ENCODE measurements at places on chromosomes 5 and 9. TPM values are rescaled to one million over a fixed set of nuclear protein-coding genes. Genes with fewer than 3 reads are reported as not detected.

The ACOT12 gene
- total RNA-seq: not detected

- no peak for DNase-seq
These were observed 50.9 kb downstream of the PIK3R1 start for GRCh38 chr5:68266457-68266856.

GRCh38 chr5:26868504-26868903, 169.9 kb downstream of the CDH9 start:
- no peak for DNase-seq

DNA sequence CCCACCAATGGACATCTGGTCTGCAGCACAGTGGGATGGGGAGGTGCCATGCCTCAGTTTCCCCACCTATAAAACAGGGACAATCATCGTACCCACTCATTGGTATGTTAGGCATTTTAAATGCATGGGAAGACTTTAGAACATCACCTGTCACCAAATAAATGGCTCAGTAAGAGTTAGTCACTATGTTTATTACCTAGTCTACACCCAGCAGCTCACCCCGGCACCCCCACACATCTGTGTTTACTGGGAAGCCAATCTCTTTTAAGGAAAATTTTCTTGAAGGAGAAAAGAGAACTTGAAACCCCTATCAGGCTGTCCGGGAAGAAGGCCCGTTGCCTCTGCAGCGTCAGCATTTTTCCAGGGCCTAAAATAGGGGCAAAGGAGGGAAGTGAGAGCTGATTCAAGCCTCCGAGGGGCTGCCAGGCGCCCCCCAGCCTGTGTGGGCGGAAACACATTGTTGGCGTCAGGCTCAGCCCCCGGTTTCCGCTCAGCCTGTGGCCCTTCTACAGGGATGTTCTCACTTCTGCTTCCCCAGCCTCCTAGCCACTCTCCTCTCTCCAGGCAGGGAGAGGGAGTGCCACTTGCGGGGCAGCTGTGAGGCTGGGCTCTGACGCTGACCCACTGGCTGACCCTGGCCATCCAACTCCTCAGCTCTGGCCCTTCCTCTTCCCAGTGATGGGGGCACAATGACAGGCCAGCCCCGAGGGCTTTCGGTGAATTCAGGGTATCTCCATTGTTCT, 4.6 kb downstream of the CSF1R start:
- DNase-seq: peak; percentile 79

- no peak for DNase-seq
These were observed 975 bp downstream of the PIP5KL1 start for GRCh38 chr9:127929625-127929979.

The CCDC192 gene
- total RNA-seq: 1.2 TPM

- no peak for DNase-seq
These were observed 45.3 kb downstream of the CERT1 start for GRCh38 chr5:75466006-75466716.

DNA sequence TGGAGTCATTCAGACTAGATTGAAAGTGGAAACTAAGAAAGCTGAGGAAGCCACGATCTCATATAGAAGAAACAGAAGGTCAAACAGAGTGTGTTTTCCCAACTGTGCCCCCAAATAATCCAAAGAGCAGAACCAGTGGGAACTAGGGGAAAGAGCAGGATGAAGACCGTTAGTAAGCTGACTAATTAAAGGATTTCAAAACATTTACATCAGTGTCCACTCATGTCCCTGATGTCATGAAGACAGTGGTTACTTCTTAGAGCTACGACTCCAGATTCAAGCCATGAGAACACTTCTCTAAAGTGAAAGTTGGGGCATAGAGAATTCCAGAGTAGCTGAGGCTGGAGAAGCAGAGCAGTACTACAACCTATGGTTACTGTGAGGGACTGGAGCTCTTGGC, 119.6 kb upstream of the SLC12A2 start:
- no peak for DNase-seq

DNA sequence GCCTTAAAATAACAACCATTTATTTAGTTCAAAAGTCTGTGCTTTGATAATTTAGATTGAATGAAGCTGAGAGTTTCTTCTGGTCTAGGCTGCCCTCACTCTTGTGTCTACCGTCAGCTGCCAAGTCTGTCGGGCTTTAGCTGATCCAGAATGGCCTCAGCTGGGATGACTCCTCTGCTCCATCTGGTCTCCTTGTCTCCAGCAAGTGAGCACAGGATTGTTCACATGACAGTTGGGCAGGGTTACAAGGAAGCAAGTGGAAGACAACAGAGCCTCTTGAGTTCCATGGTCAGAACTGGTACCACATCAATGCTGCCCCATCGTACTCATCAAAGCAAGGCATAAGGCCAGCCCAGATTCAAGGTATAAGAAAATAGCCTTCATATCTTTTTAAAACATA, 9.0 kb downstream of the HTR1A start:
- no peak for DNase-seq

The CARD9 gene
- 4.0 TPM for total RNA-seq

Data from sciatic nerve (tissue), 2 donors.